ENCODE measurements at places on chromosomes 5 and 9. TPM values are rescaled to one million over a fixed set of nuclear protein-coding genes. Genes with fewer than 3 reads are reported as not detected.

DAB2IP gene
- total RNA-seq, result 52.1 TPM

RXRA gene
- total RNA-seq, result 21.1 TPM

IL17B gene
- total RNA-seq, result not detected

CDO1 gene
- 2.4 TPM for total RNA-seq

ABCA1 gene
- 7.3 TPM for total RNA-seq

SLC27A6 gene
- total RNA-seq, result 0.17 TPM

NR4A3 gene
- total RNA-seq, result 3.1 TPM

ACOT12 gene
- total RNA-seq, result not detected

SLC6A3 gene
- total RNA-seq, result not detected

SPACA9 gene
- 1.6 TPM for total RNA-seq

PDGFRB gene
- total RNA-seq, result 19.2 TPM

BNIP1 gene
- total RNA-seq, result 8.3 TPM

TAF11L11 gene
- not detected for total RNA-seq

Data from pancreas (tissue), 10 donors.